ENCODE measurements at places on chromosomes 6 and 20. TPM values are rescaled to one million over a fixed set of nuclear protein-coding genes. Genes with fewer than 3 reads are reported as not detected.

DNA sequence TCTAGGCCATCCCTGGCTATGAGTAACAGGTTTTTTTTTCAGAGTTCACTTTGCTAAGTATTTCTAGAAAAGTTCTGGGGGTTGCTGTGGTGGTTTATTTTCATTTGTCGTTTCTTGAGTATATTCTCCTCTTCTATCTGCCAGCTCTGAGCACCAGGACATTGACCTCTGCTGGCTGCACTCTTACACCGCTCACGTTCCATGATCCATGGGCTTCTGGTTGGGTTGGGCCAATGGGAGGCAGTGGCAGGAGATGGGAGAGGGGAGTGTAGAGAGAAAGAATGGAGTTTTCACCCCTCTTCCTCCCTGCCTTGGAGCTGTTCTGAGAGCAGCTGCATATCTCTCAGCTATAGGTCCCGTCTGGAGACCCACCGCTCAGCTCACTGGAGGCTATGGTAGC, 161.0 kb upstream of the ATXN1 start:
- no peak overlapping the region for H3K4me3 ChIP-seq
- no peaks in the 10 kb centered on the region for H3K4me1 ChIP-seq
- H3K27ac ChIP-seq: no peak overlapping the region
- no peak for DNase-seq

DNA sequence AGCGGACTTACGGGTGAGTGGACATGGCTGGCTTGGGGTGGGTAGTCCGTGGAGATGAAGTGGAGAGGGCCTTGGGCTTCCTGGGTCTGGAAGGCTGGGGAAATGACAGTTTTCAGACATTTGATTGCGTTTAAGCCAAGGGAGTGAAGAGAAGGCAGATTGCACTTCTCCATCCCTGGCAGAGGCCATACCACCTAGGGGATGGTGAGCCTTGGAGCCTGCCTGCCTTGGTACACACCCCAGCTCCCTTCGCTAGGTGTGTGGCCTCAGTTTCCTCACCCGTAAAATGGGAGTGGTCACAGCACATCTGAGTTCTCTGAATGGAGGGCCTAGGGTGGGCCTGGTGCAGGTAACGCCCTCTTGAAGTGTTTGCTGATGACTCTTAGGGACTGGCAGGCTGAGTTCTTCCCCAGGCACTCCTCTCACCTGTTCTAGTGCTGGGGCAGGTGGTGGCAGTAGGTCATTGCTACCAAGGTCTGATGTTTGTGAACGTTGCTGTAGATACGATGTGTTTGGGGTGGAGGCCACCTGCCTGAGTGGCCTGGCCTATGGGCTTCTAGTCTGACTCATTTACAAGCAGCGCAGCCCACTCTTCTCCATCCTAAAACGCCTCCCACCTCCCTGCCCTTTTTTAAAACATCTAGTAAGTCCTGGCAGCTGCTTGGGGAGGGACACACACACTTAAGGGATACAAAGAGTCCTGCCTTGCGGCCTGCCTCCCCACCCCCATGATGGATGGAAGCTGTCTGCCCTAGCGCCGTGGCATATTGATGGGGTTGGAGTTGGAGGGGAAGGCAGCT, 2.3 kb downstream of the RBM38 start:
- peak overlapping the region; percentile 96 for H3K27ac ChIP-seq
- DNase-seq: no peak
- H3K36me3 ChIP-seq: peaks cover 46% of the 10 kb centered on the region
- peaks cover 61% of the 10 kb centered on the region for H3K4me1 ChIP-seq
- H3K27me3 ChIP-seq: no peaks in the 10 kb centered on the region

GRCh38 chr20:37991157-37991866, 41.9 kb downstream of the TTI1 start:
- H3K4me1 ChIP-seq: peaks cover 3% of the 10 kb centered on the region
- no peak for DNase-seq
- H3K4me3 ChIP-seq: no peak overlapping the region
- H3K27ac ChIP-seq: no peak overlapping the region

HCK gene
- total RNA-seq: 25.2 TPM

C6orf58 gene
- 0.05 TPM for total RNA-seq

DNA sequence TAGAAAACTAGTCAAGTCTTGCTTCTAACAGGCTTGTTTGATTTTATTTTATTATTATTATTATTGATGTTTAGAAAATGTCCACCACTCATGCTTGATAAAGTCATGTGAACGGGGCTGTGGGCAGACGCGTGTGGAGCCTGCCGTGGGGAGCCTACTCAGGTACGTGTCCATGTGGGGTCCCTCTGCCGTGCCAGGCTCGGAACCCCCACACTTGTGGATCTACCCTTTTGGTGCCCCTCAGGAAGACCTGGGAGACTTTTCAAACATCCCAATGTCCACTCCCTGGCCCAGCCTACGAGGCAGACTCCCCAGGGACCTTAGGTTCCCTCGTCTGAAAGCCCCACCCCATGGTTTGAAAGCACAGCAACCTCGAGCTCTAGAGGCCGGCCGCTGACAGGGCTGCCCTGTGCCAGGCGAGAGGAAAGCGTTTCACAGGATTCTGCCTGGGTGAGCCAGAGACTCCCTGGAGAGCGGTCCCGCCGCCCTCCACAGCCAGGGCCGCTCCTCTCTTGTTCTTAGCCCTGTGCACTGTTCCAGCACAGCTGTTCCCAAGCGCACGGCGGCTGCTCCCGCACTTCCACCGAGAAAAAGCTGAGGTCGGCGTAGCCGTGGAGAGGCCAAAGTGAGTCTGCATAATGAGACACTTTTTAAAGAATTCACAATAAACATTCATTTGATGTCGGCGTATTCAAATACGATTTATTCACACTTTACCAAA, 249.7 kb downstream of the TTLL2 start:
- no peak overlapping the region for H3K27ac ChIP-seq
- H3K4me3 ChIP-seq: no peak overlapping the region
- DNase-seq: no peak
- no peaks in the 10 kb centered on the region for H3K36me3 ChIP-seq
- H3K4me1 ChIP-seq: no peaks in the 10 kb centered on the region

- H3K4me1 ChIP-seq: peaks cover 22% of the 10 kb centered on the region
- no peaks in the 10 kb centered on the region for H3K27me3 ChIP-seq
- H3K27ac ChIP-seq: no peak overlapping the region
- DNase-seq: no peak
- no peak overlapping the region for H3K4me3 ChIP-seq
These were observed 65.9 kb downstream of the GFOD1 start for GRCh38 chr6:13421425-13422059.

- H3K27ac ChIP-seq: no peak overlapping the region
- no peaks in the 10 kb centered on the region for H3K36me3 ChIP-seq
- no peak for DNase-seq
- no peak overlapping the region for H3K4me3 ChIP-seq
These were observed 158.1 kb downstream of the SOX4 start for GRCh38 chr6:21751608-21752007.

- DNase-seq: no peak
- H3K27me3 ChIP-seq: no peaks in the 10 kb centered on the region
- peaks cover 37% of the 10 kb centered on the region for H3K4me1 ChIP-seq
- no peak overlapping the region for H3K4me3 ChIP-seq
- no peak overlapping the region for H3K27ac ChIP-seq
These were observed 50.8 kb upstream of the TAGAP start for GRCh38 chr6:159095616-159096015.

GRCh38 chr20:23145281-23145700, 59.2 kb upstream of the CD93 start:
- no peaks in the 10 kb centered on the region for H3K27me3 ChIP-seq
- no peak overlapping the region for H3K27ac ChIP-seq
- H3K4me1 ChIP-seq: no peaks in the 10 kb centered on the region
- H3K36me3 ChIP-seq: no peaks in the 10 kb centered on the region
- H3K4me3 ChIP-seq: no peak overlapping the region

DNA sequence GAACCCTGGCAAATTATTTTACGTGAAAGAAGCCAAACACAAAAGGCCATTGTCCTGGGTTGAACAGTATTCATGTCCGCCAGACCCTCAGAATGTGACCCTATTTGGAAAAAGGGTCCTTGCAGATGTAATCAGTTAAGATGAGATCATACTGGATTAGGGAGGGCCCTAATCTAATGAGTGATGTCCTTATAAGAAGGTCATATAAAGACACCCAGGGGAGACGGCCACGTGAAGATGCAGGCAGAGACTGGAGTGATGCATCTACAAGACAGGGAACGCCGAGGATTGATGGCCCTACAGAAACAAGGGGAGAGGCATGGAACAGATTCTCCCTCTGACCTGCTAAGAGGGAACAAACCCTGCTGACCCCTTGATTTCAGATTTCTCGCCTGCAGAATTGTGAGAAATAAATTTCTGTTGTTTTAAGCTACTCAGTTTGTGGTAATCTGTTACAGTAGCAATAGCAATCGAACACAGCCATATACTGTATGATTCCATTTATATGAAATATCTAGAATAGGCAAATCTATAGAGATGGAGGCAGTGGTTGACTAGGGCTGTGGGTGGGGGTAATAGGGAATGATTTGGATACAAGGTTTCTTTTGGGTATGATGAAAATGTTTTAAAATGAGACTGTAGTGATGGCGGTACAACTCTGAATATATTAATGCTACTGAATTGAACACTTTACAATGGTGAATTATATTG, 132.9 kb upstream of the NUP153 start:
- H3K36me3 ChIP-seq: no peaks in the 10 kb centered on the region
- H3K27me3 ChIP-seq: no peaks in the 10 kb centered on the region
- DNase-seq: no peak
- H3K4me3 ChIP-seq: no peak overlapping the region

- no peak for DNase-seq
- no peaks in the 10 kb centered on the region for H3K36me3 ChIP-seq
- no peaks in the 10 kb centered on the region for H3K4me1 ChIP-seq
- no peak overlapping the region for H3K27ac ChIP-seq
- no peak overlapping the region for H3K4me3 ChIP-seq
These were observed 427.0 kb upstream of the SPTLC3 start for GRCh38 chr20:12581644-12582289.

DNA sequence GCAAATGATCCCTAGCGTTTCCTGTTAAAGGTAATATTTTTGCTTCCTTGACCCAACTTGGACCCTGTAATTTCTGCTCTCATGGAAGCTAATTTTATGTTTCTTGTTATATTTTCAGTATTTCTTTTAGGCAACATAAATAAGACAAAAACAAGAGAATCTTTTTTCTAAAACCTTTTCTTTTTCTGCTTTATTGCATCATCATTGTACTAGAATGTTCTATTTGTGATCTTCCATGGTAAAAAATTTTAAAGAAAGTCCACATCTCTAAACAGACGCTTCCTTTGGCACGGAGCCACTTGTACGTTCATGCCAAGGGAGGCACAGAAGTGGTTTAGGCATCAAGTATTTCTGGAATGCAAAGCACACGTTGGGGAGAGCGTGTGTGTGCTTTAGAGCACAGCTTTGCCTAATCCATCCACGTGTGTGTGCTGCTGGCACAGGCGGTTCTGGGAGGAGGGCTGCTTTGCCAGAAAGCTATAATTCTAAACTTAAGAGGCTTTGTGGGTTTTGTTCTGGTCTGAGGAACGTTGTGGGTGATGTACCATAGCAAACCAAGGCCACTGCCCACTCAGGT, 98.3 kb downstream of the SASH1 start:
- no peaks in the 10 kb centered on the region for H3K36me3 ChIP-seq
- H3K27me3 ChIP-seq: no peaks in the 10 kb centered on the region
- H3K4me3 ChIP-seq: no peak overlapping the region
- H3K4me1 ChIP-seq: no peaks in the 10 kb centered on the region
- H3K27ac ChIP-seq: no peak overlapping the region
- no peak for DNase-seq

- H3K4me1 ChIP-seq: peaks cover 23% of the 10 kb centered on the region
- H3K27me3 ChIP-seq: peaks cover 2% of the 10 kb centered on the region
- no peak overlapping the region for H3K27ac ChIP-seq
These were observed 202.3 kb downstream of the DLL1 start for GRCh38 chr6:170088582-170088955.

GHRH gene
- 14.4 TPM for total RNA-seq

GRCh38 chr6:15044146-15044882, 201.6 kb upstream of the JARID2 start:
- H3K4me1 ChIP-seq: no peaks in the 10 kb centered on the region
- no peak for DNase-seq
- no peak overlapping the region for H3K4me3 ChIP-seq
- H3K27me3 ChIP-seq: no peaks in the 10 kb centered on the region

DNA sequence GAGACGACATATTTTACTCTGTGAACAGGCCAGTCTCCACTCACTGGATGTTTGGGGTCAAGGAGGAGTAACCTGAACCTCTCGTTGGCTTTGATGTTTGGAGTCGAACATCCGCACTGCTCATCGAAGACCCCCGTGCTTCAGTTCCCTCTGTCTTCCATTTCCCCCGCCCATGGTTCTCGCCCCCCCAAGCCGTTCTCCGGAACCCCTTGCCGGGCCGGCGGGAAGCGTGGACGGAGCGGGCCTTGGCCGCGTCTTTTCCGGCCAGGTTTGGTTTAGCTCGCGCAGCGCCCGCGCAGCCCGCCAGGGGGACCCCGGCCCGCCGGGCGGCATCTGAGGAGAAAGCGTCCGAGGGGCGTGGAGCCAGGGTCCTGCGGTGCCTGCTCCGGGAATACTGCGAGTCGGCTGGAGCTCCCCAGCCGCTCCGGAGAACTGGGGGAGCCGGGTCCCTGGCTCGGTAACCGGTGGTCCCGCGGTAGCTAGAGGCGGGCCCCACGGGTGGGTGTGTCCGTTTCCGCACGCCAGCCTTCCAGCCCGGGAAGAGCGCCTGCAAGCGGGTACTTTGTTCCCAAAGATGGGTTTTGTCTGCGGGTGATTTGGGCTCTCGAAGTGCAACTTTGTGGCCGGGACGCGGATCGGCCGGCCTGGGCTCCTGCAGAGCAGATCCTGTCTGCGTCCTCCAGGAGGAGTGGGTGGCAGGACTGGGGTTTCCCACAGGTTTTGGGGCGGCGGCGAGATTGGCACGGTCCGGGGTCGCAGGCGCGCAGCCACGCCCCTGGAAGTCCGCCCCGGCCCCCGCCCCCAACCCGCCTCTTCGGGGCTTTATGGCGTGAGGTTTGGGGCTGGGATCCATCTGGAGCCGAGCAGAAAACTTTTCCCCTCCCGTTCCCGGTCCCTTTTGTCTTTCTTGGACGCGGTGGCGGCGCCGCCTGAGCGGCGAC, at the start of gene TMEM200A:
TMEM200A (plus strand) TSS at position 852 of the 941 bp plus-strand sequence. CDS start 74,406 bp downstream, outside the sequence.
- peak within 1 kb of the TSS; percentile 55 for H3K4me3 ChIP-seq
- peaks cover 15% of the 10 kb centered on the region for H3K4me1 ChIP-seq
- H3K36me3 ChIP-seq: no peaks in the 10 kb centered on the region
- H3K27me3 ChIP-seq: peaks cover 34% of the 10 kb centered on the region
- H3K27ac ChIP-seq: peak within 1 kb of the TSS; percentile 60
- peak; percentile 55 for DNase-seq

DNA sequence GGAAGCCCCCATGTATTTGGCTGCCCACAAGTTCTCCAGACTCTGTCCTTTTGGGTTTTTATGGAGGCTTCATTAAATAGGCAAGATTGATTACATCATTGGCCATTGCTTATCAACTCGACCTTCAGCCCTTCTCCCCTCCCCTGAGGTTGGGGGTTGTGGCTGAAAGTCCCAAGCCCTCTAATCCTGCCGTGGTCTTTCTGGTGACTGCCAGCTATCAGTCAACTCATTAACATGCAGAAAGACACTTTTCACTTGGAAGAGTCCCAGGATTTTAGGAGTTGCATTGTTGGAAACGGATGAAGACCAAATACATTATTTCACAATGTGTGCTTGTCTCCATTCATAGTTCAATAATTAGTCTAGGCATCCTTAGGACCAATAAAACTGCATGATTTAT, 9.5 kb downstream of the CDC5L start:
- no peak overlapping the region for H3K4me3 ChIP-seq
- H3K4me1 ChIP-seq: peaks cover 4% of the 10 kb centered on the region
- H3K36me3 ChIP-seq: peaks cover 77% of the 10 kb centered on the region

SNPH gene
- total RNA-seq: 0.71 TPM

Data from thymus (tissue), 14 donors.